ENCODE measurements at places on chromosomes 1 and 21.

DNA sequence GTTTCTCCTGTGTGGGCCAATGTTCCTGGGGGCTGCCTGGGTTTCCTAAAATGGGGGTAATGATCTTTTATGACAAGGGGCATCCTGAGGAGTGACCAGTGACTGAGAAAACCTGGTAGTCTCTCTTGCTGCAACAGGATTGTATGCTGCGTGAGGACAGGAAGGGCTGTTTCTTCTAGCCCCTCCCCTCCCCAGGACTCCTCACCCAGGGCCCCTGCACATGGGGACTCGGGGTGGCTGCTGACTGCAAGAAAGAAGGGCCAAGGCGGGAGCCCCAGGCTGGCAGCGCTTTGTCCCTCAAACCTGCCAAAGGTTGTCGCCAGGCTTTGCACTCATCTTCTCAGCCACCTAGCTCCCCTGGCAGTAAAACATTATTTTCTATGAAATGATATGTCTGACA, 442.4 kb downstream of the CAMTA1 start:
- no peak for DNase-seq

- no peak for DNase-seq
Observed at GRCh38 chr1:206890125-206891060, 6.8 kb upstream of the IL24 start.

- no peak for DNase-seq
Observed at GRCh38 chr1:3787745-3788605, 8.3 kb downstream of the LRRC47 start.

GRCh38 chr1:44786138-44786840, 1.7 kb downstream of the BEST4 start:
- no peak for DNase-seq

DNA sequence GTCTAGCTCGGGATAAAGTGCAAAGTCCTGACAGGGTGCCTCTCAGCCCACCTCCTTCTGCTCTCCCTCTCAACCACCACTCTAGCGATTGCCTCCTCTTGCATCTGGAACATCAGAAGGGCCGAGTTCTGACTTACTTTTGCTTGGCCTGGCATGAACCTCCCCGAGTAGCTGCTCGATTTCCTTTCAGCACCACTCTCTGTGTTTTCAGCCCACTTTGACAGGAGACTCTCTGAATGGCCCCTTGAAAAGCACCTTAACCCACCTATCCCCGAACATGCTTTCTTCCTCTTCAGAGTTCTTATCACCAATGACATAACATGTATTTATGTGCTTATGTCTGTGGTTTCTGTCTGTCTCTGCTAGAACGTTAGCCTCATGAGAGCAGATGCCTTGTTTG, 225.8 kb upstream of the RUNX1 start:
- no peak for DNase-seq

GRCh38 chr1:169070958-169071357, 35.5 kb upstream of the ATP1B1 start:
- DNase-seq, result no peak

DNA sequence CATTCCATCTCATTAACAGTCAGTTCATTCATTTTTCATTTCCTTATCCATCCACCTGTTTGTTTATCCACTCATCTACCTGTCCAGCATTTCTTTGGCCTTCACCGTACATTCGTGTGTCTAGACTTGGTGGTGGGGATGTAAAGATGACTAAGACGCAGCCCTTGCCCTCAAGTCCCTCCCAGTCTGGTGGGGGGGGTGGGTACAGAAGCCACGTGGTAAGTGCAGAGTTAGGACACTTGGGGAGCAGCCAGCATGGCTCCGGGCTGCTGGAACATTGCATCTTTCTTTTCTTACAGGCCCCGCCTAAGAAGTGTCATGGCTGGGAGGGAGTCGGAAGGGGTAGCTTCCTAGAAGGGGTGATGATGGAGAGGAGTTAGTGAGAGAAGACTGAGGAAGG, 17.2 kb downstream of the KIF26B start:
- DNase-seq, result no peak

GRCh38 chr1:1080951-1081310, 6.8 kb upstream of the RNF223 start:
- DNase-seq, result no peak

- DNase-seq, result no peak
Observed at GRCh38 chr1:31924839-31925238, 13.3 kb downstream of the PTP4A2 start.

DNA sequence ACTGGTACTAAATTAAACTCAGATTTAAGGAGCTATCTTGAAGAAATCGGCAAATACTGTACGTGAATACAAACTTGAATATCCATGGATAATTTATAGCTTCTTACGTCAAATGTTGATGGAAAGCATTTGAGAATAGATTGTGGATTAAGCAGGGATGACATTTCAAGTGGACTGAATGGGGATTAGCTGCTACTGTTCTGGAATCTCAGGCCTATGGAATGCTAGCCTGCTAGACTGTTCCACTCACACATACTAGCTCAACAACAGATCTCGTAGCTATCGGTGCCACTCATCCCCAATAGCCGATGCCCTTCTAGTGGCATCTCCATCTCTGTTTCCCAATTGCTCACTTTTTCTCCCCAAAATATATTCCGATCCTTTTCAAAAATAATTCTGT, 62.0 kb upstream of the USP25 start:
- no peak for DNase-seq

DNA sequence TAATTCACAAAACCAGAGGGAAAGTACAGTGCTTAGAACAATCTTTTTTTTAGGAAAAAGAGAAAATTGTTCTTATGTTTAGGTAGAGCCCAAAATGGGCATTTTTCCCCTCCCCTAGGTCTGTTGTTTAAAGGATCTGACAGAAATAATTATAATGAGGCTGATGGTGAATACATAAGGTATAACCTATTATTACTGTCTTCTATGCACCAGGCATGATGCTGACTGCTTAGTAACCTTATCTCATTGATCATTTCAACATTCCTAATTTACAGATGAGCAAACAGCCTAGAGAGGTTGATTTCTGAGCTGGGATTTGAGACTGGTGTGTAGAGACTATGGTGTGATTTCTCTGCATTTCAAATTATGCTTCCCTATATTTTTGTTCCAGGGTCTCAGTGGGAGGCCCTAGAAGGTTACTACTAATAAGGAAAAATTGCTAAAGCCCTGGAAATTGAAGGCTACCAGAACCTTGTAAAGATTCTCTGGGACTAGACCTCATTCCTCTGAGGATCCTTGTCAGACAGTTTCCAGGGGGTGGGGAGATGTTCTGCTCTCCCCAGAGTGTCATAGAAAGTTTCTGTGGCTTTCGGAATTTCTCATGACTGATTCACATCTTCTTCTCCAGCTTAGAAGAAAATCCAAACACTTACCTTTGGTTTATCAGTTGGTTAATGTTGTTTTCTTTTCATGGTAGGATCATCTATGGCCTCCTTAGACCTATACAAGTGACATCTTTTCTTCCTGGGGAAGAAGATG, 44.9 kb downstream of the ROR1 start:
- no peak for DNase-seq

DNA sequence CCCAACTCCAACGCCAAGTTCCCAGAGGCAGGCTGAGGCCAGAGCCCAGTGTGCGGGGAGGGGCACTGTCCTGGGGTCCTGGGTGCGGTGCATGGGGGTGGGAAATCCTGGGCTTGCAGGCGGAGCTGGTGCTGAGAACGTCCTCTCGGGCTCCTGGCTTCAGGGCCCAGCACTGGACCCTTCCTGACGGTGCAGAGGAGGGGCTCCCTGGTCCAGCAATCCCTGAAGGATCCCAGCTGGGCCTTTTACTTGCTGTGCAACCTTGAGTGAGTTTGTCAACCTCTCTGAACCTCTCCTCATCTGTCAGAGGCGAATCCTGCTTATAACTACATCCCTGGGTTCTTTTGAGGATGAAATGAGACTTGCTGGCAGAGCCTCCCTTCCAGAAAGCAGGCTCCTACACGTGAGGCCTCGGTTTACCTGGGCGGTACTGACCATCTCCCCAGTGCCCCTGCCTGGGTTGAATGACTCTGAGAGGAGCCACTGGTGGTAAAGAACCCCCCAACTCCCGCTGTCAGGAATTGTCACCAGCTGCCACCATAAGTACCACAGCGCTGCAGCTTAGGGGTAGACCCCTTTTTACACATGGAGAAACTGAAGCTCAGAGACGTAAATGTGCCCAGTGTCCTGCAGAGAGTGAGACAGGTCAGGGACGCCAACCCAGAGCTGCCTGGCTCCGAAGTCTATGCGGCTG, 77.3 kb downstream of the DHRS3 start:
- no peak for DNase-seq

GRCh38 chr1:61013189-61013945, 69.0 kb upstream of the NFIA start:
- no peak for DNase-seq

DNA sequence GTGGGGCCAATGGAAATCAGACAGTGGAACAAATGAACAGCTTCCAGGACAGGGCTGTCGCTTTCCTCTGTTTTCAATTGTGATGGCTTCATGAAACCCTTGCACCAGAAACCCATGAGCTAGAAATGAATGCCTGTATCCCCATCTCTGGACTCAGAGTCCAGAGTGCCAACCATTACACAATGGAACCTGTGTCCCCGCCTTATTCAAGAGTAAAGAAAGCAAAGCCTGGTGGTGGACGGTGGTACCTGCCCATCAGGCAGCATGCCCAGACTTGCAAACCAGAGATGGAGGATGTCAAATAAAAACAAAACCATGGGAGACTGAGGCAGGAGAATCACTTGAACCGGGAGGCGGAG, 4.4 kb upstream of the CAPN2 start:
- DNase-seq, result no peak

DNA sequence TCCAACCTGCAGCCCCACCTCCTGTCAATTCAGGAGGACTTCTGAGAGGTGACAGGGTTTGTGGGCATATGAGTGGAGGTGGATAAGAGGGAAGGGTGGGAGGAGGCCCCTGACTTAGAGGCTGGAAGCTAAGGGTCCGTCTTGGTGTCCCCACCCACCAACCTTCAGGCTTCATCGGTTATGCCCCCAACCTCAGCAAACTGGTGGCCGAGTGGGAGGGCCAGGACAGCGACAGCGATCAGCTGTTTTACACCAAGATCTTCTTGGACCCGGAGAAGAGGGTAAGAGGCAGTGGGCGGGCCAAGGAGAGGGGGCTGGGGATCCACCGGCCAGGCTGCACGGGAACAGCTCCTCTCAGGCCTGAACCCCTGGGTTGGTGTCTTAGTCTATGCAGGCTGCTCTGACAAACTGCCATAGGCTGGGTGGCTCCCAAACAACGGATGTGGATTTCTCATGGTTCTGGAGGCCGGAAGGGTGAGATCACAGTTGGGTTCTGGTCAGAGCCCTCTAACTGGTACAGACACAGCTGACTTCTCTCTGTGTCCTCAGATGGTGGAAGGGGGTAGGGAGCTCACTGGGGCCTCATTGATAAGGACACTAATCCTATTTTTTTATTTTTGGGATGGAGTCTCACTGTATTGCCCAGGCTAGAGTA, 18.1 kb downstream of the PLOD1 start:
- no peak for DNase-seq

DNA sequence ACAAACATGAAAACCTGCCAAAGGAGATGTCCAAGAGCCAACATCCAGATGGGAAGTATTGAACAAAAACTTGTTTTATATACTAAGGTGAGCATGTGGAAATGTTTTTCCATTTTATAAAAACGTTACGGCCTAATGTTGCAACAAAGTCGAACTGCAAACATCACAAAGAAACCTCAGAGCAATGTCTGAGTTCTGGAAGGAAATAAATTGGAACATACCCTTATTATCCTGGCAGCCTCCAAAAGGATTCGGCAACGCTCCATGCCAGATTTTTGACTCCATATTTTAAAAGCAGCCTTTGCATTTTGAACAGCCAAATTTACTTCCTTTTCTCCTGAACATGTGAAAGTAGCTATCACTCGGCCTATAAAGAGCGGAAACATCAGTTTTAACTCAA, 3.3 kb downstream of the ALDH9A1 start:
- DNase-seq, result no peak

DNA sequence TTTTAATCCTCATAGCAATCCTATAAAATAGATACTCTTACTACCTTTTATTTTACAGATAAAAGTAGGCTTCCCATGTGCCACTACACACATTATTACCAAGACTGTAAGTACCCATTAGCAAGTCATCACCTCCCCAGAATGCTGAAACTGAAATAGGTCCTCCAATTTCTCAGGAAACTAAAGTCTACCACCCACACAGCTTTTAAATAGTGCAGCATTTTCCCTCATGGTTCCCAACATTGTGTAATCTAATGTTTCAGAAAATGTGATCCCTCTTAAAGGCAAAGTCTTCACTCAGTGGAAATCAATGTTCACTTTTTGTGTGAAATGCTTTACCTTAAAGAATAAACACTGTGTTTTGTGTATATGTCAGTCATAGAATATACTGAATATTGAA, 356.5 kb downstream of the GPATCH2 start:
- no peak for DNase-seq

DNA sequence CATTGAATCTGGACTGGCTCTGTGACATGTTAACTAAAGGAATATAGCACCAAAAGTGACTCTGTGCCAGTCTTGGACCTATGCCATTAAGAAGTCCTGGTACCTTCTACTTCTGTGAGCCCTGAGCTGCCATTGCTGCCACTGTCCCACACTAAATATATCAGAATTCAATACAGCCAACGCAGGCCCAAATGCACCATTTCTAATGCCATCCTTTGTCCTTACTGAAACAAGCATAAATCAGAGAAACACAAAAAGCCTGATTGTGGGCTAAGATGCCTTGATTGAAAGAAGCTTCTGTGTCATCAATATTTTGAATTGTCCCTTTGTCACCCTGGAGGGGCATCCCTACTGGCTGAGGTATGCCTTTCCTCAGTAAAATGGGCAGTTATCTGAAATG, 66.9 kb upstream of the NEK2 start:
- no peak for DNase-seq

- DNase-seq, result no peak
Observed at GRCh38 chr21:40618191-40618973, 228.6 kb downstream of the DSCAM start.

GRCh38 chr1:16195518-16195905, 16.9 kb downstream of the ARHGEF19 start:
- DNase-seq, result no peak

DNA sequence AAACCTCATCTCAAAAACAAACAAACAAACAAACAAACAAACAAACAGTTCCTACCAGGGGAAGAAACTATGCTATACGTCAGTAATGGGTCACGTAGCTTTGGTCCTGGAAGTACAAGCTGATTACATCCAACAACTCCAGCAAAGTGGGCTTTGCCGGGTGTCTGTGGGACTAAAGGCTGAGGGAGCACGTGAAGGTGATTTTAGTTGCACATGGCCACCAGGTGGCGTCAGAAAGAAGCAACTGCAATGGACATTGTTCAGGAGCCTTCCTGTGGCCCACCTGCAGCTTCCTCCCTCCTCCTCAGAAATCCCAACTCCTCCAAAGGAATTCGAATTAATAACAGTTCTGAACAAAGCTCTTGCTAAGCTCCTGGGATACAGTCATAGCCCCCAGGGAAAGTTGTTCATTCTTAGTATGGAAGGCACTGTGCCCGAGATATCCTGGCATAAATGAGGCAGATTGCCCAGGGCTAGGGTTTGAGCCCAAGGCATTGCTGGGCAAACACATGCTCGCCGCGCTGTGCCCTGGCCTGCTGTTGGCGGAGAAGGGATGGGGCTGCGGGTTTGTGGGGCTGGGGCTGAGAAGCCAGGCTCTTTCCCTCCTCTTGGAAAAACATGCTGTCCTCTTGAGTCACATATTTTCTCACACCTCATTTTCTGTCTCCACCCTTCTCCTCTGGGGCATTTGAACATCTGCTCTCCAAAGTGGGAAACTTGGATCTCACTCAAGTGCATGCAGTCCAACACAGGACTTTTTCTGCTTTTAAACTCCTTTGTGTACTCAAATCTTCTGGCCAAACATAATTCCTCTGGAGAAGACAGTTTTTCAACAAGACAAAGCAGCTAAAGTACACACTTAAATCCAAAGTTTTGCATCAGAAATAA, 28.6 kb downstream of the AKNAD1 start:
- DNase-seq, result peak; percentile 76

- DNase-seq, result no peak
Observed at GRCh38 chr1:7471836-7472235, 299.3 kb upstream of the VAMP3 start.

Measured in tibial nerve (tissue), 4 donors.